Fibroblast of skin of left biceps (primary cell): ENCODE measurements at places on chromosomes 12 and 14.

DNA sequence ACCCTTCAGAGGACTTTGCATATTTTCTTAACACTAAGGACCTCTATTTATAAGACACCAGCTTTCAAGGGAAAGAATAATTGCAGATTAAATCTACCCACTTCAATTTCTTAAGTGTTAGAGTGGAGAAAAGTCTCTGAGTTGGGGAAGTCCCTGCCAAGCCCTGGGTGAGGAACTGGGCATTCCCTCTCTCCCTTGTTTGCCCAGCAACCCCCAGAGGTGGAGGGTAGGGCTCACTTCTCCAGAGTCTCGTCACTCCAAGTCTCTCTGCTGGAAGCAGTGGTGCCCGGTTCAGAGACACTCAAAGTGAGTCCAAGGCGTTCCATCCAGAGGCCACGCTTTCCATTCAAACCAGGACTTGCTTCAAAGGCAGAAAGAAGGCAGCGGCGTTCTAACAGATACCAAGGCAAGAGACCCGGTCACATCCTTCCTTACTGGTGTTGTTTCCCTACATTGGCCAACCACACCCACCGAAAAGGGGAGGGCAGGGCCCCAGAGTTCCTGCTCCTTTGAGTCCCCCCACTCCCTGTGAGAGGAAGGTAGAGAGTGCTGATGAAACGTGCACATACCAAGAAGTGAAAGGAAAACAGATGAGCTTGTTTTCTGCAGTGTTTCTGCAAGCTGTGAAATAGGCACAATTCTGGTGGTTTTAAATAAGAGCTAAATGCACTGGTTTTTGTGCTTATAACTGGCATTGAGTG lies 6.1 kb upstream of the BDKRB2 start:
- no peak for DNase-seq

DNA sequence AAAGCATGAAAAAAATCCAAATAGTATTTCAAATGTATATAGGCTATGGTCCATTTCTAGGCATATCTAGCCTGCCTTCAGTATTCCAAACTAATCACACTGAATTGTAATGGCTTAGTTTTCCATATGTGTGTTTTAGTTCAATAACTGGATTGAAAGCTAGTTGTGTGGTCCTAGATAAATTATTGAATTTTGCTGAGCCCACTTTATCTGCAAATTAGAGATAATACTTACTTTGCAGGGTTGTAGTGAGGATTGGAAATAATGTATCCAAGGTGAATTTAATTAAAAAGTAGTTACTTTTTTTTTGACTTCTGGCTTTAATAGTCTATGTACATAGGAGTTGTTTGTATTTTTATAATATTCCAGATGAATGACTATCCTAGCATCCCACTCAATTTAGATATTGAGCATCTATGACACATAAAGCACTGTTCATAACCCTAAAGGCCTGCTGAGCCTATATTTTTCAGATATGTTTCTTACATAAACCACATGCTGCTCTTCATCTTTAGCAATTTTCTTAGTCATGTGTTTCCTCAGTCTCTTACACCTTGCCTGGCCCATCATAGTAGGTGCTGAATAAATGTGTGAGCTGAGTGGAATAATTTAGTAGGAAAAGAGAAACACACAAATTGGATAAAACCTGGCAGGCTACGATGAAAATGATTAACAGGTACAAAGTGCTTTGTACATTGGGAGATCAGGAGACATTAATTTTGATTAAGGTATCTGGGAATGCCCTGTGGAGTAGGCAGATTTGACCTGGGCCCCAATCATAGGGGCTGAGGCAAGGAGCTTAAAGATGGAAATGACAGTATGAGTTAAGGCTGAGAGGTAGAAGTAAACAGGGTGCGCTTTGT lies 1.1 kb upstream of the ATP23 start:
- no peak for DNase-seq

GRCh38 chr14:93549595-93549994 lies 118.9 kb downstream of the UNC79 start:
- DNase-seq = no peak

DNA sequence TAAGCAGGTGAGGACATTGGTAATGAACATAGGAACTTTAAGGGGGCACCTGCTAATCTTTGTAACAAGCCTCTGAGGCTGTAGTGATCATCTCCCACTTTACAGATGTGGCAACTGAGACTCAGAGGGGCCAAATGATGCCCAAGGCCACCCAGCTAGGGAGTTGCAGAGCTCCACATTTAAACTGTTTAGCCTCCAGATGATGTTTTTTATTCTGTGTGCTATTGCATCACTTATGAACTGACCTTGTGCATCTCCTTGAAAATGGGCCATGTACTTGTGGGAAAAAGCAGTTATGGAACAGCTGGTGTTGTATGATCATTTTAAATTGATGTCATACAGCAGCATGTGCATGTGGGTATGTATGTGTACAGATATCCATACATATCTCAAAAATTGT lies 41.4 kb downstream of the TPCN1 start:
- no peak for DNase-seq

DNA sequence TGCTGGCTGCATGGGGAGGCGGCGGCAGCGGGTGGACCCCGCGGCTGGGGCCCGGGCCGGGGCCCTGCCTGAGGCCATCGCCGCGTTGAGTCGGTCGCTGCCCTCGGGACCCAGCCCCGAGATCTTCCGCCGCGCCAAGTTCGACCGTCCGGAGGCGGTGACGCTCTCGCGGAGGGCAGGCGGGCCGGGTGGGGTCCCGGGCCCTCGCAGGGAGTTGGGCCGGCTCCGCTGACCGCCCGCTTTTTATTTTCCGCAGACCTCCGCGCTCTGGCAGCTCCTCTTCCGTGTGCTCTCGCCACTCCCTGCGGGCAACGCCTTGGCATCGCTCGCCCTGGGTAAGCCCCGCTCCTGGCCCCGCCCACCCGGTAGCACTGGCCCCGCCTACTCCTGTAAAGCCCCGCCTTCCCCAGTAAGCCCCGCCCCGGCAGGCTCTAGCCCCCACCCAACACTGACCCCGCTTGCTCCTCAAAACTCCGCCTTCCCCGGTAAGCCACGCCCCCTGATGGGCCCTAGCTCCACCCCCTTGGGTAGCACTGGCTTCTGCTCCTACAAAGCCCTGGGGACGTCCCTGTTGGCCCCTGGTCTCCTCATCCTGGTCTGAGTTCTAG lies 424 bp downstream of the TEDC1 start:
- no peak for DNase-seq

GRCh38 chr14:67683842-67684241 lies 9.4 kb upstream of the VTI1B start:
- DNase-seq = no peak

- no peak for DNase-seq
These were observed 24.1 kb upstream of the TRIM9 start for GRCh38 chr14:51118993-51119392.

DNA sequence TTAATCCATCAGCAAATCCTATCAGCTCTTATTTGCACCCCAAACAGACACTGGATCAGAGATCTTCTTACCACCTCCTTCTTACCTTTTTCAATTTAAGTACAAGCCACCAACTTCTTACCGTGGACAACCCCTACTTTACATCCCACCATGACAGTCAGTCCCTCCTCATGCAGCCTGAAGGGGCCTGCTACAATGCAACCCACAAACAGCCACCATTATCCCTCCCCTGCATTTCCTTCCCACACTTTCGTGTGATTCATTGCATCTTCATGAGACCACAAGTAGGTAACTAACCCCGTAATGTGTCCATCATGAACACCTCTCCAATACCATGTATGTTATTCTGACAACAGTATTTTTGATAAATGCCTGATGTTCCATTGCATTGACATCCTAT lies 108.6 kb downstream of the BCL11B start:
- no peak for DNase-seq

- DNase-seq = no peak
These were observed 14.3 kb upstream of the RIC8B start for GRCh38 chr12:106760184-106760531.

DNA sequence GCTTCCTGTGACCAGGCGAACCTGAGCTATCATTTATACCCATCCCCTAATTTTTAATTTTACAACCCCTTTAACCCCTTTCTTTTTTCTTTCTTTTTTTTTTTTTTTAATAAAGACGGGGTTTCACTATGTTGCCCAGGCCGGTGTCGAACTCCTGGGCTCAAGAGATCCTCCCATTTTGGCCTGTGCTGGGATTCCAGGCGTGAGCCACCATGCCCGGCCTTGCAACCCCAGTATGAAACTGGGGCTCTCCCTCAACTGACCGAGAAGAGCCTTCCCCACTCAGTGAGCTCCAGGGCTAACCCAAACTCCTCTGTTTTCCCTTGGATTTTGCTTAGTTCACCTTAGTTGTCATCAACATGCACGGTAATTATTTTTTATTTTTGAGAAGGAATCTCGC lies 992 bp downstream of the CPSF2 start:
- no peak for DNase-seq

GRCh38 chr12:123681605-123682004 lies 10.7 kb downstream of the TCTN2 start:
- no peak for DNase-seq

DNA sequence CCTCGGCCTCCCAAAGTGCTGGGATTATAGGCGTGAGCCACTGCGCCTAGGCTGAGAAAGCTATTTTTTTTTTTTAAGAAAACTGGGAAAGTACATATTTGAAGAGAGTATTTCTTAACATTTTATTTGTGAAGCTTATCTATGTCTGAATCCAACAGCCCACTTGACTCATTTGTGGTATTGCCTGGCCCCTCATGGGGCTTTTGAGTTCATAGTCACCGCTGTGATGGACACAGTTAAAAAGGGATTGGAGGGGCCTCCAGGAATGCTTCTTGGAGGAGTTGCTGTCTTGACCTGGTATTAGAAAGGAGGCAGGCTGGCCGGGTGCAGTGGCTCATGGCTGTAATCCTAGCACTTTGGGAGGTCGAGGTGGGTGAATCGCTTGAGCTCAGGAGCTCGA lies 26.5 kb downstream of the BCL7A start:
- no peak for DNase-seq

- no peak for DNase-seq
These were observed 74.3 kb downstream of the SUSD6 start for GRCh38 chr14:69685716-69686115.

DNA sequence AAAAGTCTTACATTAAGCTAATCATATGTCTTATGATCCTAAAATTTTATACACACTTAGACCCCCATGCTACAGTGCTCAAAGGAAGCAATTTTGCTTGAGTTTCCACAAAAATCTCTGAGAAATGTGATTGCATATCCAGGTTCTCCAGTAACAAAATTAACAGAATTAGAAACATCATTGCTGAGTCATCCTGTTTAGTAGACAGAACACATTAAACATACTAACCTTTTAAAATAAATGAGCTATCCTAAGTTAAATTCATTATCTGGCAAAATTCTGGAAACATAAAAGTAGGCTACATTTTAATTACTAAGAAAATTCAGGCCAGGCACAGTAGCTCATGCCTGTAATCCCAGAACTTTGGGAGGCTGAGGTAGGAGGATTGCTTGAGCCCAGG lies 94.7 kb downstream of the DENND5B start:
- DNase-seq = no peak

DNA sequence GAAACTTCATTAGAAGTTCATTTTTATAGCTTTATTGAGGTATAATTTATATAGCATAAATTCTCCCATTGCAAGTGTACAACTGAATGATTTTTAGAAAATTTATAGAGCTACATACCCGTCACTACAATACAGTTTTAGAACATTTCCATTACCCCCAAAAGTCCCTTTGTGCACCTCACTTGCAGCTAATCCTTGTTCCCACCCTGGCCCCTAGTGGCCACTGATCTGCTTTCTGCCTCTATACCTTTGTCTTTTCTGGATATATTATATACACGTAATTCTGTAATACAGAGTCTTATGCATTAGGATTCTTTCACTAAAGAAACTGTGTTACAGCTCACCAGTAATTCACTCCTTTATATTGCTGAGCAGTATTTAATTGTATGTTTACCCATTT lies 145.1 kb upstream of the DIO2 start:
- DNase-seq = no peak

GRCh38 chr14:26729851-26730250 lies 132.0 kb upstream of the NOVA1 start:
- DNase-seq = peak; percentile 57

DNA sequence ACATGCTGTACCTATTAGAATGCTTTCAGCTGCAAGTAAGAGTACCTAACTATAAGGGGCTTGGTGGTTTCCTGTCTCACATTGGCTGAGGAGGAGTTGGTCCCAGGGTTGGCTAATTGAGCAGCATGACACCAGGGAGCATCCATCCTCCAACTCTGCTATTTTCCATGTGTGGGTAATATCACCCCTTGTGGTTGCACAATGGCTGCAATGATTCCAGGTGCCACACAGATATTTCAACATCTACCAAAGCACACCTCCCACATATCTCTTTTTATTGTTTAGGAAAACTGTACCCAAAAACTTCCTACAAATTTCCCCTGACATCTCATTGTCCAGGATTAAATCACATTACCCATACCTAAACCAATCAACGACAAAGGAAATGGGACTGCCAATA lies 118.0 kb upstream of the EEA1 start:
- no peak for DNase-seq

DNA sequence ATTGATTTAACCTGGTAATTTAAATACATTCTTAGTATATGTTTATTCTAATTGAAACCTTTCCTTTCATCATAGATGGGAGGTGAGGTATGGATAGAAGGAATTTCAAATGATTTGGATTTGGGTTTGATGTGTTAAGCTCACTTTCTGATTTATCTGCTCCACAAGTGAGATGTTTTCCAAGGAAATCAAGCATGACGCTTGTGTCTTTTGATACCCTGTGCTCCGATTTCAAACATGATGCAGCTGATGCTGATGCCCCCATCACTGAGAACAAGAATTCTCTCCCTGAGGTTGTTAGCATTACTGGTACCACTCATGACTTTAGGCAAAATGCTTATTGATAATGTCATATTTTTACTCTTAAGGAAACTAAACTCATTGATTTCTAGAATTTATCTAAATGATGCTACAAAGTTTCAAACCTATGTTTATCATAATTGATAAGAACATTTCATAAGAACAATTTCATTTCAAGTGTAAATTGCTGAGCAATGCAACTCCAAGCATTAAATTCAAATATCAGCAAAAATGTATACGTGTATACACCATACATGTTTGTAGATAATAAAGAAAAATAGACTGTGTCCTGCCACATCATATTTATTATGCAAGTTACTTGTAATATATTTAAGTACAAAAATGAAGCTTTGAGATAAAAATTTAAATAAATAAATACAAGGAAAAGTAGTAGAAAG lies 75.5 kb upstream of the LRIG3 start:
- DNase-seq = no peak

GRCh38 chr12:59737725-59738463 lies 142.1 kb downstream of the SLC16A7 start:
- DNase-seq = peak; percentile 73
